Posterior vena cava (tissue), 2 donors: ENCODE measurements at places on chromosomes 5 and 9. TPM values are rescaled to one million over a fixed set of nuclear protein-coding genes. Genes with fewer than 3 reads are reported as not detected.

GRCh38 chr9:101468116-101468515, 32.5 kb upstream of the ALDOB start:
- no peak for DNase-seq

The PCDHB12 gene
- total RNA-seq = 4.1 TPM

The PCDH1 gene
- total RNA-seq = 36.7 TPM

DNA sequence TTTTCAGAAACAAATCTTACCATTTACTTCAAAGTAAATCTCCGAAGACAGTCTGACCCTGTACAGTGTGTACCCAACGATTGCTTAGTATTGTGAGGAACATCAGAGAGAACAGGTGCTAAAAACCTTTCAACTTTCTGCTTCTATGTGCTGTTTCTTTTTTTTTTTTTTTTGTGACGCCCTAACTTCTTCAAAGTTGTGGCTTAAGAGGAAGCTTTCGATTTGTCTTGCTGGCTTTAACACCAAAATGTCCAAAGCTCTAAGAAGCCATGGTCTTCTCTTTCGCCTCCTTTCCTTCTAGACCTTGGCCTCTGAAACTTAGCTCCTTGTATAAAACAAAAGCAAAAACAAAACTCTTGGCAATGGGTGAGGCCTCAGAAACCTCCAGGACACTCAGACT, 1.2 kb downstream of the TNFSF8 start:
- DNase-seq = no peak

DNA sequence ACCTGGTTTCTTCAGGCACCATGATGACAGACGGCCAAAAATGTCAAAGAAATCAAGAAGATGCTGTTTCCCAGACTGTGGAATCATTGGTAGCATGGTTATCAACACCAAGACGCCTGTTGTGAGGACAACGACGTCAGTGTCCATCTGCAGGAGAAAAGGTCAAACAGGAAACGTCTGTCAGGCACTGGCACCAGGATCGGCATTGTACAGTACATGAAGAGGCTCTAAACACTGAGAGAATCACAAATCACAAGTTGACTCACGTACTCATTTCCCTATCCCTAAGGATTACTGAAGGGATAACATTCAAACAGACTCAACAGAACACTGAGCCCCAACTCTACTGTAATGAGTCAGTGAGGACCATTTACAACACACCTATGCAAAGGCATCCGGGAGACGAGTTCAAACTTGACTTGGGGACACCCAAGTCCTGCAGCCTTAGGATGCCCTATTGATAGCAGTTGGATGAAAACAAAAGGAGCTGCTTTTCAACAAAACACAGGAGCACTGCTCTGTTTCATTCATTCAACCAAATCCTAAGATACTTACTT, 21.0 kb downstream of the TSC1 start:
- DNase-seq = no peak

DNA sequence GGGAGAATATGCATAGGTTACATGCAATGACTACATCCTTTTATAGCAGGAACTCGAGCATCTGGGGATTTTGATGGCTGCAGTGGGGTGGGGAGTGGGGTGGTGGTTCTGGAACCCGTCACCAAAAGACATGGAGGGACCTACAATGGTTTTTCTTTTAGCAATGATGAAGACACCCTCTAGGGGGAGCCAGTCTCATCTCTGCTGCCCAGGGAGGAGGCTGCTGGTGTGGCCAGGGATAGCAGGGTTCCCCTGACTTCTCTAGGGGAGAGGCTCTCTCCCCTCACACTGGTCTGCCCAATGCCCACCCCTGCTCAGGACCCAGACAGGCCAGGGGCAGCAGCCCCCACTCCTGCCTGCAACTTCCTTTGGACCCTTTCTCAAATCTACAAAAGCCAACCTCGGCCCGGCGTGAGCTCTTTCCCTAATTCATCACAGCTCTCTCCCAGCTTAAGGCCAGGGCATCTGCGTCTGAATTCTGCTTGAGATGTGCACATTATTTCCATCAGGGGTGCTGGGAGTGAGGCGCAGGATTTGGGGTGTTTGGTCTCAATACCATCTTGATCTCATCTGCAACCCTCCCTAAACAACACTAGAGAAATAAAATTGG, 73.6 kb upstream of the RETREG1 start:
- no peak for DNase-seq

The ANKRD31 gene
- total RNA-seq = 0.19 TPM

The GABRB2 gene
- 0.86 TPM for total RNA-seq

DNA sequence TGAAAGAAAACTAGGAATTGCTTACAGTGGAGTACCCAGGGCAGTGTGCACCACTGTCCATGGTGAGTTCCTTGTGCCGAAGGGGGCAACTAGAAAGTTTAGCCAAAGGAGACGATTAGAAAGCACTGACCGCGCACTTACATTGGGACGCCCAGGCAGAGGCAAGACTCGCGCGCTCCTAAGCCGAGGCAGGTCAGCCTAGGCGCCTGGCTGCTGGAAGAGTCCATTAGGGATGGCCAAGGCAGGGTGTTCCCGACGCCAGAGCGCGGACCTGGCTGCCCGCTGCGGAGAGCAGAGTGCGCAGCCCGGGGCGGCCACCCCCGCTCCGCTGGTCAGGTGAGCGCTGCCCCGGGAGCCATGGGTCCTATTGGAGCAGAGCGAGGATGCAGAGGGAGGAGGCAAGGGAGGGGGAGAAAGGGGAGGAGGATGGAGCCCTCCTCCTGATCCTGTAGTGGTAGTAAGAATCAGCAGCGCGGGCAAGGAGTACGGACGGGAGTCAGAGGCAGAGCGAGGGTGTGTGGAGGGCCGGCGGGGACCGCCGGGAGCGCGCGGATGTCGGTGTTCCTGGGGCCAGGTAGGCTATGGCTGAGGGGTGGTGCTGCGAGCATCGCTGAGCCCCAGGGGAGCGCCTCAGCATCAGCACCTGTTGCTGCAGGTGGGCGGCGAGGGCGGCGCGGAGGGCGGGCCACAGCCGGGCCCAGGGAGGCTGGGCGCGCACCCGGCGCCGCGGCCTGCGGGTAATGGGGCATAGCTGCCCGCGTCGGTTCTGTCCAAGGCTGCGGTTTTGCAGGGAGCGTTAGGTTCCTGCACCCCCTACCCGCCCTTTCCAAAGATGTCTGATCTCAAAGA, at the start of gene ADGRV1:
ADGRV1 (plus strand) TSS at position 454 of the 849 bp plus-strand sequence; CDS start at position 553, 99 bp downstream.
- no peak for DNase-seq

GRCh38 chr5:173973616-173973969, 15.4 kb upstream of the C5orf47 start:
- no peak for DNase-seq

DNA sequence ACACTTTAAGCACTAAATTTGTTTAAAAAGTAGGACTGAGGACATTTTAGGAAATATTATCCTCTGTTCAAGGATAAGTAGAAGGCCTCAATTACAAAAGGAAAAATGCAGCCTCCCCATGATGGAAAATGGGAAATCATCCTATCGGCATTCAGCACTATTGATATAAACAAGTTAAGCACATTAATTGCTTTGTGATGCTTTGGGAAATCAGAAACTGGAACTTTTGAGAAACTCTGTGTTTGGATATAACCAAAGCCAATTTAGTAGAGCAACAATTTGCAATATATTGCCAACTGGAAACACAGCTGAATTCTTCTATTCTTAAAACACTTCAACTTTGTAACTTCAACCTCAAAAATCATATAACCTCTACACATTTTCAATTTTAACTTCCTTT, 65.2 kb upstream of the PTGER4 start:
- DNase-seq = no peak

DNA sequence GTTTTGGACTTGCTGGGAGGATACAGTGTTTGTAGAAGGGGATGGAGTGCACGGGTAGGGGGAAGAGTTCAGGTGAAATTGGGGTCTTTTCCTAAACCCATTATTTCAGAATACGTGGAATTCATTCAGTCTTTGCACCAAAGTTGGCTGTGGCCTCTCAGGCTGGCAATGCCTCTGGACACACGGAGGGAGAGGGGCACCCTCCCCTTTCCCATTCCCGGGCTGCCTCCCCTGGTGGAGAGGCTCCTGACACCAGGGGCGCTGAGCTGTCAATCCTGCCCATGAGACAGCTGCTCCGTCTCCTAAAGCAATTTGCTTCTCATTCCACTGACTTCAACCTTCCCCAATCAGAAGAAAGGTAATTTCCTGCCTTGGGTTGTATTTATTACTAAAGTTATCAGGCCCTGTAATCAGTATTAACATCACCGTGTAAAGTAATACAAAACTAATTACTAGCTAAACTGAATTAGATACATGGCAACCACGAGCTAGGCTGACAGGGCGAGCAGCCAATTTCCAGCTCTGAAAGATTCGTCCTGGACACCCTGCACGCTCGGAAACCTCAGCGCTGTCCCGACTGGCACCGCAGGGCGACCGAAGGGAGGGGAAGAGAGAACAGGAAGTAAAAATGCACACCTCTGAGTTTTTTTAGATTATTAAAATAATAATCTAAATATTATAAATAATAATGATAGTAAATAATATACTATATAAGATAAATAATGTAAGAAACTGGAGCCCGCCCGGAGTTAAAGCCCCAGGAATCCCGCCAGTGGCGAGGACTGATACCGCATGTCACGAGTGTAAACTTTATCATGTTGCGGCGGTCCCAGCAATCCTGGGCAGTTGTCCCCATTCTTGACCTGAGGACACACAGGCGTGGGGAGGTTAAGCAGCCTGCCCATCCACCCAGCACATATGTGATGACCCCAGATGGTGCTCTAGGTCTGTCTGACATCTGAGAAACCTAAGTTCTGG, 6.9 kb upstream of the OLFM1 start:
- DNase-seq = peak; percentile 66

DNA sequence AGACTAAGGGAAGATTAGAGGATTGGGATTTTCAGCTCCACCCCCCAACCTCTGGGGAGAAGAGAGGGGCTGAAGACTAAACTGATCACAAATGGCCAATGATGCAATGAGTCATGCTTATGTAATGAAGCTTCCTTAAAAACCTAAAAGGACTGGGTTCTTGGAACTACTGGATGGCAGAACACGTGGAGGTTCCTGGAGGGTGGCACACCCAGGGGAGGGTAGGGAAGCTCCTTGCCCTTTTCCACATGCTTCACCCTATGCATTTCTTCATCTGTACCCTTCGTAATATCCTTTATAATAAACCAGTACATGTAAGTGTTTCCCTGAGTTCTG, 48.6 kb downstream of the ARHGEF28 start:
- DNase-seq = no peak

The BTNL8 gene
- not detected for total RNA-seq

DNA sequence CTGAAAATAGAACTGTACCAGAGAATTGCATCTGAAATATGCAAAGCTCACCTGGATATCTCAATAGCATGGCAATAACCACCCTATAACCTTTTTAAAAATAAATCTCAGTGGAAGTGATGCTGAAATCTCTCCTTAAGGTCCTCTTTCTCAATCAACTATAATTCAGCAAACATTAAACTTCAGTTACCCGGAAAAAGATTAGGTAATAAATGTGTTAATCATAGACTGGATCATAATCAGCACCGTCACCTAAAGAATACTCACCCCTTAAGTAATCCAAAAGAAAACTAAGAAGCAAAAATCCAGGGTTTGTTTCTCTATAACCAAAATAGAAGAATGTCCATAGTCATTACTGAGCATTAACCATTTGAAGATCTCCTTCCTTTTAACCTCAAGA, 44.3 kb upstream of the DENND4C start:
- DNase-seq = no peak

The MARCOL gene
- not detected for total RNA-seq

GRCh38 chr9:95772320-95773052, 103.0 kb upstream of the ERCC6L2 start:
- DNase-seq = peak; percentile 88

The FGD3 gene
- 7.5 TPM for total RNA-seq

DNA sequence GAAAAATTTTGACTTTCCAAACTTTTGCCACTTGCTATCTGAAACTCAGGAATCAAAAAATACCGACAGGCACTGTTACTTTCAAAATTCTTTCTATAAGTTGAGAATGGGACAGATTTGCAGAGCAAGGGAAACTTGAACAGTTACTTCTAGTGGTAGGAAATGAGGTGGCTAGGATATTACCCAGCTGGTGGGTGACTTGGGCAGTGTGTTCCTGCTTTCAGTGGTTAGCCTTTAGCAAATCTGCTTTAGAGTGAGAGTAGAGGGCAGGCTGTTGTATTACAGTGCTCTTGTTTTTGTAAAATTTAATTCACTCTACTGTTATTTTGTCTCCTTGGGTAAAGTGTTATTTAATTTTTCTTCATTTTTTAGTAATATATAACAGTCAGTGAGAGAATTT, 40.2 kb upstream of the ROPN1L start:
- DNase-seq = no peak

GRCh38 chr9:110919609-110920008, 118.7 kb downstream of the LPAR1 start:
- no peak for DNase-seq

GRCh38 chr9:749716-750115, 91.8 kb upstream of the DMRT1 start:
- DNase-seq = no peak

DNA sequence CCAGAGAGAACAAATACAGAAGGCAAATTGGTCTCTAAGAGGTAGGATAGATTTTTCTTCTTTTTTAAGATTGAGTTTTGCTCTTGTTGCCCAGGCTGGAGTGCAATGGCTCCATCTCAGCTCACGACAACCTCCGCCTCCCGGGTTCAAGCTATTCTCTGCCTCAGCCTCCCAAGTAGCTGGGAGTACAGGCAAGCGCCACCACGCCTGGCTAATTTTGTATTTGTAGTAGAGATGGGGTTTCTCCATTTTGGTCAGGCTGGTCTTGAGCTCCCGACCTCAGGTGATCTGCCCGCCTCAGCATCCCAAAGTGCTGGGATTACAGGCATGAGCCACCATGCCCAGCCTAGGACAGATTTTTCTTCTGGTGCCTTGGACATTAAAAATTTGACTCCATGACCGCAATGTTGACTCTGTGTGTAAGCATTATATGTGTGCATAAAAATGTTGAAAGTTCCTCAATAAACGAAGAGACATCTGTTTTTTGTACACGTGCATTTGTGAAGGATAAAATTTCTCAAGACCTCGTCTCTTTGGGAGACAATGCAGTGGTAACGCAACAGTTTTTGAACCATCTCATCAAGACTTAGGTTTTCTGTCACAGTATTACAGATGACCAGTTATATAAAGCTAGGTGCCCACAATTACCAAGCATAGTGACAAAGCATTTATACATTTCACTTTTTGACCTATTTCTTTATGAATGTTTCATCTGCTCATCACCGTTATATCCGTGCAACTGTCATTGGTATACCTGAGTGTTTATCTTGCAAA, 17.4 kb downstream of the VCP start:
- no peak for DNase-seq

DNA sequence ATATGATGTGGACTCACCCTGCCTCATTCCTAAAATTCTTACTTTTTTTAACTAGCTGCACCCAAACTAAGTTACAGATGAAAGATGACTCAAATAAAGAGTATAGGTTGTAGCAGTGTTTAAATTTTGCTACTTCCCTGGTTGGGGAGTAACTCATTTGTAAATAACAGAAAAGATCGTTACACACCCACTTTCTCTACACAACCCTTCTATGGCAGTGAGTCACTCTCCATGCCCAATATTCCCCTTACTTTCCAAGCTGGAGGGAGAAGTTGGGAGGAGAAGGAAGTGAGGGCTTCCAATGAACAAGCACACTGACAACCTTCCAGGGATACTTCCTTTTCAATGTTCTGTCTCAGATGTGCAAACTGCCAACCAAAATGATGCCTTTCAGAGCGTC, 1.9 kb downstream of the RASEF start:
- no peak for DNase-seq

- no peak for DNase-seq
These were observed 217.1 kb downstream of the EBF1 start for GRCh38 chr5:158882660-158883059.
